ENCODE measurements at places on chromosomes 7 and 10.

DNA sequence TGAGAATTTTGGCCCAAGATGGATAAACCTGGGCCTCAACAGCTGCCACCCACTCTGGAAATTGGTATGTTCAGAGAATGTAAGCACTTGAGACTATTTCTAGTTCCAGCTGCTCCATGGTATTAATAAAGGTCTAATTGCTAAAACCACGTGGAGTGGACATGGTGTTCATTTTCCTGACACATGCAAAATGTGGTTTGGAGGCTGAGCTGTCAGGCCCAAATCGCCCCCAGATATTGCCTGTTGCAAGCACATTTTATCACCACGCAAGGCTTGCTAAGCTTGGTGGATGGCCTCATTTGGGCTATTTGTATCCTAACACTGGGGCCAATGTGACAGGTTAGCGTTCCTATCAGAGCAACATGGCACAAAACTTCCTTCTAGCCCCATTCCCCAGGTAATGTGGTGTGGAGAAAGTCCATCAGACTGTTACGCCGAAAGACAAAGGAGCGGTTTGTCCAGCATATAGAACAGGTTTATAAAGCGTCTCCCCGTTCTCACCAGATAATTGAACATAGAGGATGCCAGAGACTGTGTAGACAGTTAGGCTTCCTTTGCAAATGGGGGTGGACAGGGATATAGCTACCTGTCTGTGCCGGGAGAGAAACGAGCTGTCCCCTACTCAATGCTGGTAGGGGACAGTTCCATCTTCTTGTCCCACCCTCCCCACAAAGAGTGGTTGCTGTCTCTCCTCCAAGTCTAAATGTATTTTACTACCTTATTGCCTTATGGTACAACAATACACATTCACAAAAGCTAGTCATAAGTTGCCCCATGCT lies 78.0 kb upstream of the ANKRD1 start:
- no peak for DNase-seq

DNA sequence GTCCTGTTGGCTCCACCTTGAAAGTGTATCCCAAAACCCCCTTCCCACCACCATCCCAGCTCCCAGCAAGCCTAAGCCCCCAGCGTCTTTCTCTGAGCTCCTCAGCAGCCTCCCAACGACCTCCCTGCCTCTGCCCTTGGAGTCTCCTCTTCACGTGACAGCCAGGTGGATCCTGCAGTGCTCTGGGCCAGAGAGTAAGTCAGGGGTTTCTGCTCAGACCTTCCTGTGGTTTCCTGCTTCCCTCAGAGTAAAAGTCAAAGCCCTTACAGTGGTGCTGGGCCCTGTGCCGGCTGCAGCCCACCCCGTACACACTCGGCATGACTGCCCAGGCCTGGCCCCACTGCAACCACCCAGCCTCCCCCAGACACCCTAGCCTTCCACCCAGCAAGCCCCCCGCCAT lies 51.9 kb downstream of the OAT start:
- DNase-seq = no peak

- DNase-seq = peak; percentile 55
Observed at GRCh38 chr7:148700661-148701064, 2.0 kb downstream of the CUL1 start.

- no peak for DNase-seq
Observed at GRCh38 chr10:35015843-35016408, 74.2 kb downstream of the CUL2 start.

DNA sequence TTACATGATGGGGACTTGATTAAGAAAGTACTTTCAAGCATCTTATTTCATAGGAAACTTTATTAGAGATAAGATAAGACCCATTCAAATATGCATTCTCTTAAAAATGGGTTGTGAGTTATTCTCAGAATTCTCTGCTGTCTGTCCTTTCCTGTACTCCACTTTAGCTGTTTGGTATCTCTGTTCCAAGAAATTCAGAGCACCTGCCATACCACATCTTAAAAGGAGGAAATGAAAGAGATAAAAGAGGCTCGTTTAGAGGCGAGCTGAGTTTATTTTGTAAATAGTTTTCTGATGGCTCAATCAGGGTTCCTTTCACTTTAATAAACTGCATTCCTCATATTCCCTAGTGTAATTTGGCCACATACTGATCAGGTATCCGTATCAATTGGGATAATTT lies 87.2 kb downstream of the MDFIC start:
- no peak for DNase-seq

DNA sequence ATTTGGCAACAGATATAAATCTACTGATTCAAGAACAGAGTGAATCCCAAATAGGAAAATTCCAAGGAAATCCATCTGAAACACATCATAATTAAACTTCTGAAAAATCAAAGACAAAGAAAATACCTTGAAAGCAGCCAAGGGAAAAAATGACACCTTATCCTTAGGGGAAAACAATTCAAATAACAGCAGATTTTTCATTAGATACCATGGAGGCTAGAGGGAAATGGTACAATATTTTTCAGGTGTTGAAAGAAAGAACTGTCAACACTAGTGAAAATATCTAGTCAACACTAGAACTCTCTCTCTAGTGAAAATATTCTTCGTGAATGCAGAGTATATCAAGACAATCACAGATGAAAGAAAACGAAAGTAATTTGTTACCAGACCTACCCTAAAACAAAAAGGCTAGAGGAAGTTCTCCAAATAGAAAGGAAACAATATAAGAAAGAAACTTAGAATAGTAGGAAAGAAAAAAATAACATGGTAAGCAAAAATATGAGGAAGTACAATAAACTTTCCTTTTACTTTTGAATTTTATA lies 5.7 kb upstream of the FAM241B start:
- no peak for DNase-seq

DNA sequence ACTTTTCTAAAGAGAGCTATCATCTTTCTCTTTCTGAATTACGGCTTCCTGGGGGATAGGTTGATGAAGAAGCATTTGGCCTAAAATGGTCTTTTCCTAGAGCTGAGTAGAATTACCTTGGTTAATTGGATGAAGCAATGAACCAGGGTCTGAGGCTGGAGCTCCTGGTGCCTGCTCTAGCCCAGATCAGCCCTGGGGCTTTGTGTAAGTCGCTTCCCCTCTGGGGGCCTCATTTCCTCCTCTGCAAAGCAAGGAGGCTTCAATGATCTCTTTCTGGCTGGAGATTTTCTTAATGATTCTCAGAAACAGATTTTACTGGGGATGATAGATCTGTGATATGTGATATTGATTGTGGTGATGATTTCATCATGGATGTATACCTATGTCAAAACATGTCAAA lies 3.5 kb upstream of the CPA2 start:
- no peak for DNase-seq

GRCh38 chr7:50615519-50616080 lies 50.4 kb upstream of the DDC start:
- no peak for DNase-seq

- peak; percentile 69 for DNase-seq
Observed at GRCh38 chr10:24642921-24643678, 80.6 kb downstream of the ARHGAP21 start.

GRCh38 chr7:47609803-47610452 lies 28.0 kb upstream of the TNS3 start:
- DNase-seq = no peak

GRCh38 chr7:25312968-25313367 lies 84.7 kb upstream of the NPVF start:
- DNase-seq = no peak

DNA sequence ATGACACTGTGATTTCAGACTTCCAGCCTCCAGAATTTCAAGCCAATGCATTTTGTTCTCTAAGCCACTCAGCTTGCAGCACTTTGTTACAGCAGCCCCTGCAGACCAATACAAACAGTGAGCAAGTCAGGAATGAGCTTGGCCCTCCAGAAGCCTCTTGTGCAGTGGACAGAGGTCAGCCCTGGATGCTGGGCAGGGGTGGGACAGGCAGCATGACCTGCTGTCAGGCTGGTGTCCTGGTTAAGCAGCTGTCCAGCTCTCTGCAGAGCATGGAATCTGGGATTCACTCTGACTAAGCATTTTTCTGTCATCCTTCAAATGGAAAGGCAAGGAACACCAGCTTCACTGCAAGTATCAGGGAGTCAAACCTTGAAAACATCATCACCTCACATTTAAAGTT lies 85.5 kb upstream of the GDF10 start:
- no peak for DNase-seq

DNA sequence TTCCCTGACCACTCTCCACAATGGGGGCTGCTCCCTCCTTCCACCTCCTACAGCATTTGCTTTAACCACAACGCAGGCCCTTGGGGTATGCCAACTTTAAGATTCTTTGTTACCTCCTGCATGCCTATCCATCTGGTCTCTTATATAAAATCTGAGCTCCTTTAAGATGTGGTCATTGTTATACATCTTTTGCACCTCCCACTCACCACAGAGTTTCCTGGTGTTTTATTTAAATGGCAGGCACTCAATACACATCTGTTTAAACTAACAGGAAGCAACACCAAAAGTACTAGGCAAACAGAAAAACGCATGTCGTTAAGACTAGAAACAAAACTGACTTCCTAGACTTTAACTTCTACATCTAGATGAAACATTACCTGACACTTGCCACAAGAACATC lies 36.3 kb downstream of the SLC25A13 start:
- DNase-seq = peak; percentile 30

DNA sequence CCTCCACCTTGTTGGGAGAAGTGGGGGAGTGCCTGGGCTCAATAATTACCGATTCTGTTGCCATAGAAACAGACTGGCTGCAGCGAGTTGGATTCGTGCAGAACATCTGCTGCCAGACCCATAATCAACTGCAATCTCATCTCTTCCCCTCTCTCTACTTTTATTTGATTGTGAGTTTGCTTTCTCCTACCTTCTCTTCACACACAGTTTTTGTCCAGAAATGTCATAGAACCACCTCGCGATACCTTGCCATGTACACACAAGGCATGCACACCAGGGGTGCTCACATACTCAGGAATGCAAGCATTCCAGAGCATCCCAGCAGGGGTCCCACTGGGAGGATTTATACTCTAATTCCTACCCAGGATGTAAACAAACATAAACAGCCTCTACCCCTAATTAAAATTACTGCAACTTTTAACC lies 262.2 kb upstream of the AOAH start:
- peak; percentile 15 for DNase-seq

- DNase-seq = no peak
Observed at GRCh38 chr10:6153845-6154244, 48.9 kb upstream of the PFKFB3 start.

DNA sequence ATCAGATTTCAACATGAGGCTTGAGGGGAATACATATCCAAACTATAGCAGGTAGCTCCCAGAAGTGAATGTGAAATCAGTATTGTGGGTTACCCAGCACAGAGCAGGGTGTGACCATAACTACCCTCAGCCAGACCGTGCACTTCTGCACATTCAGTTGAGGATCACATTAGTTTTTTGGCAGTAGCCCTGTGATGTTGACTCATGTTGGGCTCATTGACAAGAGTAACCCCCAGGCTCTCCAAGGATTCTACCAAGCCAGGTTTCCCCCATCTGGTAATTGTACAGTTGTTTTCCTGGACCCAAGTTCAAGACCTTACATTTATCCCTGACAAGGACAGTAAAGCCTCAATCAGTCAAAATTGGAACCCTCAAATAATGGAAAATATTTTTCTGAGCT lies 11.7 kb upstream of the CPA4 start:
- no peak for DNase-seq

- no peak for DNase-seq
Observed at GRCh38 chr7:20280475-20281351, 50.0 kb upstream of the ITGB8 start.

DNA sequence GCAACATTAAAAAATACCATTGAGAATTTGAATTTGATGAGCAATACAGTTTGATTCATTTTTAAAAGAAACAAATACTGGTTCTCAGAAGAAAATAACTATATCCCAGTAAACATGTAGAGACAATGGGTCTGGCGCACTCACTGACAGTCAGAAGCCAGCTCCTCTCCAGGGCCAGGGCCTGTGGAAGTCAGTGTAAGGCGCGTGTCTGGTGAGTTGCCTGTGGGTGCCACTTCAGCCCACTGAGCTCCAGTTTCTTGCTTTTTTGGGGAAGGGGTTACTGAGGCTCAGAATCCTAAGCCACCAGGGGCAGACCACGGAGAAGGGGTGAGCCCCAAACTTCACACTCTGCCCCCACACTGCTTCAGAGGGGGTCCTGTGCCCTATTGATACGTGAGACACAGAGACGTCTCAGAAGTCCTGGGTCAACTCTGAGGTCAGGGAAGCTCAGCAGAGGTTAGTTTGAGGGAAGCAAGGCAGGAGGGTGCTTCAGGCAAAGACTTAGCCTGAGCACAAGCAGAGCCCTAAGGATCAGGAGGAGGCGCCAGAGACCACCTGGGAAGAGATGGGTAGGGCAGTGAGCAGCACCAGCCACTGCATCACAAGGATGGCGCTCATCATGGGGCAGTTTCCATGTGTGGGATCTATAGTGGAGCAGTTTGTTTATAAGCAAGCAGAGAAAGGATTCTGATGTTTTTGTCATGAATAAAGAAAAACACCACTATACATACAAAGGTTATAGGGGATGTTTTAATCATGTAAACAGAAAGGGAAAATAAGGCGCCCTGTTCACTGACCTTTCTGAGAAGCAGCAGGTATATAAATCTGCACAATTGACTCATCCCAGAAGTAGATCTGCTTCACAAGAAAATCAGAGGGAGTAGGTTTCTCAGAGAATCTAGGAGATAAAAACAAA lies 95.7 kb downstream of the PKD1L1 start:
- peak; percentile 73 for DNase-seq

GRCh38 chr10:108003576-108003975 lies 839.1 kb upstream of the SORCS1 start:
- no peak for DNase-seq

- peak; percentile 99 for DNase-seq
Observed at GRCh38 chr7:99504281-99504602, 220 bp upstream of the ZKSCAN5 start.

DNA sequence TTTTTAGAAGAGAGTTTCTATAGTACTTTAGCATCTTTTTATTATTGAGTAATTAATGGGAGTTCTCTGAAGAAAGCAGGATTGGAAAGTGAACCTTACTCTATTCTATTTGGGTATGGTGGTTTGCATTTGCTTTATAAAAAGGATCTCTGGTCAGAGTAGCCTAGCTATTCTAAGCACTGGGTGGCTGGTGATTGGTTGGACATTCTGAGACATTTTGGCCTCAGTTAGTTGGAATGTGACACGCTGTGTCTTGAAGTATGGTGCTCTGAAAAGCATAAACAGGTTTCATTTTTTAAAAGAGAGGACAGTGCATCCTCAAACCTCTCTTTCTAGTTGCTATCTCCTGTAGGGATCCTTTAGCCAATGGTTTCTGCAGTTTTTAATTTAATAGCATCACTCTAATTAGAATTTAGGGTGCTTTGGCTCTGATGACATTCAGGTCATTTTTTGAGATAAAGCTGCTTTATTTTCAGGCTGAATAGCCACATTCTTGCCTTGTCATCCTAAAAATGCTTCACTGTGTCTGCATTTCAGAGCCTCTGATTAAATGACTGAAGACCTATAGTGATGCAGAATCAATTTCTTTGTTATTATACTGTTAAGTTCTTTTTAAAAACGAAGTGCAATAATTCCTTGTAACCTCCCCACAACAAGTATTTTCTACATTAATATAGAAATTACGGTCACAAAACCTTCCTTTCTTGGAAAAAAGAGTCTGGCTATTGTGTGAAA lies 20.6 kb downstream of the TMEM178B start:
- no peak for DNase-seq
